ENCODE measurements at places on chromosomes 11 and 22.
A peak's percentile ranks its signal among the peaks of the same experiment; 100 is the strongest.

DNA sequence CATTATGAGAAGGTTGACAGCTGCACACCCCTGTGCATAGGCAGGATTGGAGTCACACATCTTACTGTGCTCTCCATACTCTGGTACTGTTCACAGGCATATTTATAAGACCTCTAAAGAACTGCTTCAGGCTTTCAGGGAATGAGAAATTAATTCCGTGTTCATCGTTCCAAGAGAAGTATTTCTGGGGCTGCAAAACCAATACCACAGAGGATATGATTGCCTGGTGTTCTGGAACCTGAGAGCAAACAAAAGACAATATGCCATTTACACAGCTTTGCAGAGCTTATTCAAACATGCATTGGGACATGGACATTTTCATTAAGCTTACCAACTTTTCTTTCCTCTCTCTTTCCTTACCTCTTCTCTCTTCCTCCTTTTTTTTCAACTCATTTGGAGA lies 388.7 kb downstream of the NTM start:
- DNase-seq: no peak

GRCh38 chr11:102883141-102883540 lies 8.4 kb upstream of the MMP12 start:
- no peak for DNase-seq

DNA sequence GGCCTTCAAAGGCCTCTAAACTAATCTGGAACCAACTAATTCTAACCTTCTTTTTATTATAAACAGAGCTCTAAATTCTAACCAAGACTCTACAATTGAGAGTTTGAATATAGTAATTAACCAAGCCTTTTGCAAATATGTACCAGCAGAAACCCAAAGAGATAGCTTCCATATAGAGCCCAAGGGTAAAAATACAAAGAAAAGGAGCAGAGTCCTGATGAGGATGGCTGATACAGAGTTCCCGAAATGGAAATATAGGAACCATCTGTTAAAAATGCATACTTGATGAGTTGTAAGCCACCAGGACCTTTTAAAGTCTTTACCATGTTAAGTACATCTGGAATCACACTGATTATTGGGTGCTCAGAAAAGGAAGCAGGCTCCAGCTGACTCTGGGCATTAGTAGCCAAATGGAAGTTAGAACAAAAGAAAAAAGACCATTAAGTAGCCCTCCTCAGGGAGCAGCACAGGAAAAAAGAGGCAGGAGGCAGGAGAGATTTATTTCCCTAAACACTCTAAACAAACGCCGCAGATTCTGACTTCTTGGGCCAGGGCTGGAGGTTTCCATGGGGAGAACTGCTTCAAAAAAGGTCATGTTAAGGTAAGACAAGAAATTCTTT lies 463.1 kb upstream of the FAT3 start:
- no peak for DNase-seq

GRCh38 chr11:18633256-18634139 lies 644 bp downstream of the SPTY2D1 start:
- no peak for DNase-seq

DNA sequence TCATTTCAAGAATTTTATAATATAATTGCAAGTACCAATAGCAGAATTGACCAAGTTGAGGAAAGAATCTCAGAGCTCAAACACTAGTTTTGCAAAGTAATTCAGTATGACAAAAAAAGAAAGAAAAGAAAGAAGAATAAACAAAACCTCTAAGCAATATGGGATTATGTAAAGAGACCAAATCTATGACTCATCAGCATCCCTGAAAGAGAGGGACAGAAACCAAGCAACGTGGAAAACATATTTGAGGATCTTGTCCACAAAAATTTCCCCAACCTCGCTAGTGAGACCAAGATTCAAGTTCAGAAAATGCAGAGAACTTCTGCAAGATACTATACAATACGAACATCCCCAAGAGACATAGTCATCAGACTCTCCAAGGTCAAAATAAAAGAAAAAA lies 203.7 kb upstream of the DDI1 start:
- DNase-seq: no peak

DNA sequence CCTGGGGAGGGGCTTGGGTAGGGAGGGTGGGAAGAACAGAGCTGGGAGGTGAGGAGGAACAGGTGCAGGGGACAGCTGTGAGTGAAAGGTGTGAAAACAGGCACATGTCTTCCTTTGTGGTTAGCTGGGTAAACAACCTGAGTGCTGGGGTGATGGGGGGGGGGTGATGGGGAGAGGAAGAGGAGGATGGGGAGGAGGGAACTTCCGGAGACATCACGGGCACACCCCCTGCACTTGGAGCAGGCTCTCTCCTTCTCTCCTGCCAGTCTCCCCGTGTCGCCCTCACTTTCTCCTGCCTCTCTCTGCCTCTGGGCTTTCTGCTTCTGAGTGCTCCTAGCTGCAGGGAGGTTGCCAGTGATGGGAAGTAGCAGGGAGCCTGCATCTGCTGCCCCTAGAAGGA lies 8.8 kb downstream of the CXCR5 start:
- no peak for DNase-seq

- no peak for DNase-seq
Measured at GRCh38 chr11:116173941-116174911, 598.6 kb downstream of the BUD13 start.

DNA sequence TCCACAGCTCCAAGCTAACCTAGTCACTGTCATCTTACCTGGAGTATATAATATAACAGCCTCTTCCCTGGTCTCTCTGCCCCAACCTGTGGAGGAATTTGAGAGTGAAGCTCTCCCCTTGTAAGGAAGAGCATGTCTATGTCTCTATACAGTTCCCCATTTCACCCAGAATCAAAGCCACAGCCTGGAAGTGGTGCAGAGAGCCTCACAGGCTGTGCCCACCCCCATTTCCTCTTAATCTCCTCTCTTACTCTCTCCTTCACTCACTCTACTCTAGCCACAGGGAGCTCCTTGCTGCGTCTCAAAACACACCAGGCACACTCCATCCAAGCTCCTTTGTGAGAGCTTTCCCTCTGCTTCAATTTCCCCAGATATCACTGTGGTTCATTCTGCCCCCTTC lies 302.5 kb upstream of the ISX start:
- DNase-seq: no peak

- no peak for DNase-seq
Measured at GRCh38 chr11:83306200-83307080, 20.3 kb upstream of the CCDC90B start.

DNA sequence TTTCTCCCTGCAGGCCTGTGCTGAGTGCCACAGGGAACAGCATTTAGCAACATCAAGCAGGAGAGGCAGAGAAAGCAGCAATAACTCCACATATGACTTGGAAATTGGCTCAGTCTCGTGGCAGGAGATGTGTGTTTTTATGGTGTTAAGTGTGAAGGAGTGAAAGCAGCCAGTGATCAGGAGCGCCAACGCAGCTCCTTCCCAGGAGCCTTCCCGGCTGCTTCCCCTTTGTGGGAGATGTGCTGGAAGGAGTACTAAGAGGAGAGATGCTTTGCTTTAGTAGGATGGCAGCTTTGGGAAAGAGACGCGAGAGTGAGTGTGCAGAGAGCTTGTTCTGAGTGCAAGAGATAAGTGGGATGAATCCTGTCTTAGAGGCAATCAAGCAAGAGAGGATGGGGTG lies 54.7 kb upstream of the KIRREL3 start:
- no peak for DNase-seq

DNA sequence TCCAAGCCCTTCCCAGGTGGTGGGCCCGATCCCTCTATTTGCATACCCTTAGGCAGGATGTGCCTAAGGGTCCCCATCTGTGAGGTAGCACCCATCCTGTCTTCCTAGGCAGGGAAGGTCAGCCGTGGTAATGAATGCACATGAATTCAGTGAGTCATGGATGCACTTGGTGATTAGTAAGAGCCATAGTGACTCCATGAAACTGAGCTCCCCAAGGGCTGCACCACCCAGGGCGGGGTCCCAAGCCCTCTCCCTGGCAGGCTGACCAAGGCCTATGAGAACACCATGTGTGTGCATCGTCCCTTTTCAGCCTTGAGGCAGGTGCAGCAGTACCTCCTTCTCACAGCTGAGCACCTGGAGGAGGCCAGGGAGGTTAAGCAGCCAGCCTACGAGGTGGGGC lies 15.6 kb upstream of the SUSD2 start:
- DNase-seq: no peak

GRCh38 chr22:27011717-27012116 lies 354.3 kb downstream of the MIAT start:
- DNase-seq: no peak

GRCh38 chr22:47634347-47634746 lies 871.9 kb downstream of the TBC1D22A start:
- DNase-seq: no peak

DNA sequence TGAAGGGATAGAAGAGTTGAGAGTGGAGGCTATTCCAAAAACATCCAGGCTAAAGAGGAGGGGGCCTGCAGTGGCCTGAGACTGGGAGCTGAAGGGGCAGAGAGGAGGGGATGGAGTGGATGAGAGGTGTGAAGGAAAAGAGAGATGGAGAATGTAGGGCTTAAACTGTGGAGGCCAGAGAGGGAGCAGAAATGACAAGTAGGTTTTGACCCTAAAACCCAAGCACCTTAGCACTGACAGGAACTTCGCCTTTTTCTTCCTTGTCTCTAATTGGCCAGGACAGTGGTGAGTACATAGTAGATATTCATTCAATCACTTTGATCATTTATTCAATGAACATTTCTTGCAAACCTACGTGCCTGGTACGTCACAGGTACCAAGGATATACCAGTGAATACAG lies 7.3 kb downstream of the FAM111B start:
- DNase-seq: no peak

GRCh38 chr11:69931060-69931910 lies 112.1 kb upstream of the FGF3 start:
- DNase-seq: no peak

- no peak for DNase-seq
Measured at GRCh38 chr22:45224331-45224730, 16.4 kb downstream of the KIAA0930 start.

DNA sequence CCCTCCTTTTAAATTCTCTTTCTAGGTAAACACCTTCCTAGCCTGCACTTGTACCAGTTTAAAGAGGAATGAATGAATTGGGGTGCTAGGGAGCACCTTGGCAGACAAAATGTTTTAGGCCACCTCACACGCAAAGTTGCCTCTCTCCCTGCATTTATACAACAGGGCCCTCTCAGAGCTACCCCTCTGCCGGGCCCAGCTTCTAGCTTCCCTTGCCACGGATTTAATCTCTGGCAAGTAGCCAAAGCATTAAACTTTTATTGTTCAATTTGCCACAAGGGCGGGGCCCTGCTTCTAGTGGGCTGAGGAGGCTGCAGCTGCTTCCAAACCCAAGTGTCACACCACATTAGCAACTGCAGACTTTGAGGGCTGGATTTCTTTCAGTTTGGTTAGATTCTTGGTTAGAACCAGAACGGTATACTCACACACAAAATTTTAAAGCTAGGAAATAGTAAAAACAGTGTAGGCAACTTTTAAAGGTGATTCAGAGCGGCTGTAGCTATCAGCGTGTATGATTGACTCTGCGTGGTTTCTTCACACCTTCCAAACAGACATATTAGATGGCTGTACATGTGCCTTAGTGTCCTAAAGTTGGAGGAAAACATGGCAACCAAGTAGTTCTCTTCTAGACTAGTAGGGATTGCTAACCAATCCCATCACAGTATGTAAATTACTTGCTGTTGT lies 6.5 kb downstream of the KREMEN1 start:
- no peak for DNase-seq

DNA sequence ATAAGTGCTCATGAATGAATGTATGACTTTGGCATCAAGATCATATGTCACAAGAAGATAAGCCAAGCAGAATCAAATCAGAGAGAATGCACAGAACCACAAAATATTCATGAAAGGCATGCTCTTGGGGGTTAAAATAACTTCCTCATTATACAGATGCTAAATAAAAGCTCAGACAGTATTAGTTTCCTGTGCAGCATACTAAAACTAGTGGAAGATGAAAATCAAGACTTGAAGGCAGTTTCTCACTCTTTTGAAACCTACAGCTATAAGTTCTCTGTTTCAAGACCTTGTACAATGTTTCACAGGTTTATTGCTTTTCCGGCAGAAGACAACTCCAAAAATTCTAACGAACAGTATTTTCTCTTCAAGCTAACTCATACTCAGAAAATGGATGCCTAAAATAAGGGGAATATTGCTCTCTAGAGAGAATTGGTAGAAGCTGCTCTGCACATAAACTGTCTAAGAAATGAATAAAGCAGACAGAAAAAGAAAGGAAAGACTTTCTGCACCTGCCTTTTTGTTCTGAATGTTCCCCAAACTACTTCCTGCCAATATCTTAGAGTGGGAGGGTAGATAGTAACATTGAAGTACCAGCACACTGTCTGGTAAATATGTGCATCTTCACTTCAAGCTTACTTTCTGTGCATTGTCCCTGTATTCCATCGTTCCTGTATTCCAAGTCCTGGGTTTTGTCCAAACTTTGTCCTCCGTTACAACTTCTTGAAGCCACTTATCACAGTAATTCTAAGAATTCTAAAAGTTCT lies 639.4 kb upstream of the FAT3 start:
- no peak for DNase-seq

DNA sequence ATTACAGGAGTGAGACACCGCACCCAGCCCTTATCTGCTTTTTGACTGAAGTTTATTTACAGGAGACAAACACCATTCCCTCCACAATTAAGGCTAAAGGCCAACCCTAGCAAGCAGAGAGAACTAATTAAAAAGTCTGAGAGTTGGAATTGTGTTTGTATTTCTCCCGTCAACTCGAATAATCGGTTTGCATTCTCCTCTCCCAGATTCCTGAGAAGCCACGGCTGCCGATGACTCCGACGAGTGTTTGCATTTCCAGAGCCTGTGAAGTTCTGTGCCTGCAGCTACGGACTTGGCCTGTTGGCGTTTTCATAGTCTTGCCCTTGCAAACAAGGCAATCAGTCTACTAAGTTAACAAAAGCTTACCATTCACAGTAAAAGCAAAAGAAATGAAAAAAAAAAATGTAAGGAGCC lies 73.2 kb upstream of the NUP50 start:
- DNase-seq: peak; percentile 26

DNA sequence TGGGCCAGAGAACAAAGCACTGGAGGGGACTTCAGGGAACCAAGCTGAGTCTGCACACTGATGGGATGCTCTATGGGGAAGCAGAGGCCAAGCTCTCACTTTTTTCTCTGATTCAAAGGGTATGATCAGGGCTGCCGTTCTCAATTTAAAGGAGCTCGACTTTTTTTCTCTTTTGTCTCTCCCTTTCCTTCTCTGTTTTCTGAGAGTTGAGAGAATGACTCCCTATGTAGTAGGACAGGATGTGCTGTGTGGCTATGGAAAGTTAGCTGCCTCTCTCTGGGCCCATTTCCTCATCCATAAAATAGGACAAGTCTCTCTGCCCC lies 7.9 kb downstream of the ADORA2A start:
- DNase-seq: no peak

Measured in renal cortex interstitium (tissue), 15 donors.